Effector memory CD8-positive, alpha-beta T cell (primary cell): ENCODE measurements at places on chromosomes 12 and 14.

- DNase-seq = peak; percentile 3
- H3K4me3 ChIP-seq = no peak overlapping the region
- H3K4me1 ChIP-seq = no peaks in the 10 kb centered on the region
- no peaks in the 10 kb centered on the region for H3K27me3 ChIP-seq
Measured at GRCh38 chr12:12985817-12986408, 14.2 kb downstream of the HEBP1 start.

DNA sequence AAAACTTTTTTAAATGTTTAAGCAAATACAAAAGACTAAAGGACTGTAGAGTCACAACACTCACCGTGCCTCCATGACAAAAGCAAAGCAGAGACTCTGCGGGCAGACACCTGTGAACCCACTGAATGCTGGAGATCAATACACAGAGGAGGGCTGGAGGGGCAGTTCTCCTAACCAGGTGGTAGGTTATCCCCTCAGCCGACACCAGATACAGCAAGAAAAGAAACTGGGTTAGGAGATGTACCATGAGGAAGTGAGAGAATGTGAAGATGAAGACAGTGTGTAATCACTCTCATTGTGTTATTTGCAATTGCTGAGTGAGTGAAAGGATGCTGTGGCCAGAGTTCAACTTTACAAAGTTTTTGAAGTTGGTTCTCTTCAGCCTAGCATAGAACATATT, 480.3 kb downstream of the BCL11B start:
- peaks cover 3% of the 10 kb centered on the region for H3K36me3 ChIP-seq
- no peak overlapping the region for H3K4me3 ChIP-seq
- no peak for DNase-seq
- H3K27ac ChIP-seq = no peak overlapping the region

- H3K27ac ChIP-seq = no peak overlapping the region
- H3K4me1 ChIP-seq = no peaks in the 10 kb centered on the region
- H3K4me3 ChIP-seq = no peak overlapping the region
- no peaks in the 10 kb centered on the region for H3K27me3 ChIP-seq
- H3K36me3 ChIP-seq = no peaks in the 10 kb centered on the region
Measured at GRCh38 chr14:29629839-29630238, 297.8 kb downstream of the PRKD1 start.

DNA sequence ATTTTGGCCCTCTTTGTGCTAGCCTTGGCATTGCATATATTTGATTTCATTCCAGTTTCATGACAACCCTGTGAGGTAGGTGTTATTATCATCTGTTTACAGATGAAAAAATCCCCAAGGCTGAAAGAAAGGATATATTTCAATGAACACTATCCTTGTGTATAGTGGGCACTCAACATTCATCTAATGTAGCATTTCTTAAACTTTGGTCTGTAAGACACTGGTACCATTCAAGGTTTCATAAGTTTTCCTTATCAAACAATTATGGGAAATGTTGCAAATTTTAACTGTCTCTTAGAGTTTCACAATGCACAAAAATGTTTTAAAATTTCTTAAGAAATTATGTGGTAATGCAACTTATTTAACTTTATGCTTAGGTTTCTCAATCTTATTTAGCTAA, 44.3 kb downstream of the ATP23 start:
- no peak overlapping the region for H3K4me3 ChIP-seq
- H3K36me3 ChIP-seq = no peaks in the 10 kb centered on the region
- DNase-seq = no peak
- no peak overlapping the region for H3K27ac ChIP-seq
- peaks cover 18% of the 10 kb centered on the region for H3K27me3 ChIP-seq

DNA sequence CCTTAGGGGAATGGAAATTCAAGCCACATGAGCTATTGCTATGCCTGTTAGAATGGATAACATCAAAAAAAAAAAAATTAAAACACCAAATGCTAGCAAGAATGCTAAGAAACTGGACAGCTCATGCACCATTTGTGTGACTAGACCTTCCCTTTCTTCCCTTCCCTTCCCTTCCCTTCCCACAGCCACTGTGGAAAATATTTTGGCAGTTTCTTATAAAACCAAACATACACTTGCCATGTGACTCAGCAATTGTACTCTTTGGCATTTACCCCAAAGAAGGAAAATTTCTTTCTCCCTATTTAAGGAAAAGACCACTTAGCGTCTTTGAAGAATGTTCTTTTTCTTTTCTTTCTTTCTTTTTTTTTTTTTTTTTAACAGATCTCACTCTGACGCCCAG, 49.1 kb upstream of the FKBP4 start:
- no peak overlapping the region for H3K4me3 ChIP-seq
- DNase-seq = no peak
- no peak overlapping the region for H3K27ac ChIP-seq
- H3K4me1 ChIP-seq = no peaks in the 10 kb centered on the region
- H3K27me3 ChIP-seq = peaks cover 25% of the 10 kb centered on the region
- no peaks in the 10 kb centered on the region for H3K36me3 ChIP-seq

DNA sequence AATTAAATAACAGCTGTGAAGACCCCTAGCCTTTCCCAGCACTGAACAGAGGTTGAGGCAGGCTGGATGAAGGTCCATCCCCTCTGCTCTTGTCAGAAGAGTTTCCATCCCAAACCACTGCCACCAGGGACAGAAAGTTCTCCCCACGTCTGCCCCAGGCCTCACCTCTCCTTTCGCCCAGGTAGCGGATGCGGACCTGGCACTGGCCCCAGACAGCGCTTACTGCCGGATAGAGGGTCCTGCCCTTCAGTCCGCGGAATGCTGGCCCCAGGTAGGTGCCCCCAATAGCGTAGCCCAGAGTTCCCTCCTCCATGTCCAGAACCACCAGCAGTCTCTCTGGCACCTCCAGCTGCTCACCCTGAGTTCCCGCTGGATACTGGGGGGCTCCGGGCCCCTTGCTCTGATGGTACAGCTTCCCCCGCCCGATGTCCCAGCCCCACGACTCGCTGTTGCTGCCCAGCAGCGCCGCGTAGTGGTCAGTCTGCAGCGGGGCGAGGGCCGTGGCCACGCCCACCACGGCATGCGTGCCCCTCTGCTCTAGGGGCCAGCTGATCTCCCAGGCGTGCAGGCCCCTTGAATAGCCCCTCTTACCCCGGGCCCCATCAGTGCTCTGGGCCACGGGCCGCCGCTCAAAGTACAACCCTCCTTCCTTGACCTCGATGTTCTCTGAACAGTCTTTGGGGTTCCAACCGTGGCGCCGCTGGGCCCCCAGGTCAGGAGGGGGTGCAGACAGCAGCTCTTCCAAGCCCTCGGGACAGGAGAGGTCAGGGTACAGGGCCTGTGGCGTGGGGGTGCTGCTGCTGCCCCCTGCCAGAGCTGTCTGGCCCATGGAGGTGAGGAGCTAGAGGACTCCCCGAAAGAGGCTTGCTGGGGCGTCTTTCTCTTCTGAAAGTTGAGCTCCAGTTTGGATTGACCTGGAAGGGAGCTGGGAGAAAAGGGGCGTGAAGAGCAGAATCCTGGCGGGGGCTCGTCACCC, 742 bp downstream of the SPSB2 start:
- peak overlapping the region; percentile 95 for H3K4me3 ChIP-seq
- H3K36me3 ChIP-seq = peaks cover 43% of the 10 kb centered on the region
- peak overlapping the region; percentile 95 for H3K27ac ChIP-seq
- no peaks in the 10 kb centered on the region for H3K27me3 ChIP-seq

- no peaks in the 10 kb centered on the region for H3K27me3 ChIP-seq
- no peak overlapping the region for H3K27ac ChIP-seq
- no peak overlapping the region for H3K4me3 ChIP-seq
Measured at GRCh38 chr12:71610031-71610795, 53.4 kb downstream of the ZFC3H1 start.

DNA sequence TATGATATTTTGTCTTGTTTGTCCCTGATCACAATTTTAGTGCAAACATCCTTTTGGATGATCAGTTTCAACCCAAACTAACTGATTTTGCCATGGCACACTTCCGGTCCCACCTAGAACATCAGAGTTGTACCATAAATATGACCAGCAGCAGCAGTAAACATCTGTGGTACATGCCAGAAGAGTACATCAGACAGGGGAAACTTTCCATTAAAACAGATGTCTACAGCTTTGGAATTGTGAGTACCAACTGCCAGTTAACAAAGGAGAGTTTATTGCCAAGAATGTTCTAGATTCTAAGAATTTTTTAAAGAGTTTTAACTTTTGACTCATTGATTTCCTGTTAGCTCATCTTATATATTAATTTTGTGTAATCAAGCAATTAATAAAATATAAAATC, 55.4 kb downstream of the IRAK3 start:
- H3K27me3 ChIP-seq = peaks cover 39% of the 10 kb centered on the region
- H3K27ac ChIP-seq = no peak overlapping the region
- H3K4me3 ChIP-seq = no peak overlapping the region
- no peak for DNase-seq
- no peaks in the 10 kb centered on the region for H3K36me3 ChIP-seq

- H3K4me3 ChIP-seq = no peak overlapping the region
- H3K27me3 ChIP-seq = peaks cover 5% of the 10 kb centered on the region
- no peak overlapping the region for H3K27ac ChIP-seq
- H3K36me3 ChIP-seq = no peaks in the 10 kb centered on the region
- no peaks in the 10 kb centered on the region for H3K4me1 ChIP-seq
Measured at GRCh38 chr12:74408601-74409166, 129.0 kb upstream of the ATXN7L3B start.
